Cerebellum (tissue), 4 donors: ENCODE measurements at places on chromosomes 2 and 18. TPM values are rescaled to one million over a fixed set of nuclear protein-coding genes. Genes with fewer than 3 reads are reported as not detected.

DNA sequence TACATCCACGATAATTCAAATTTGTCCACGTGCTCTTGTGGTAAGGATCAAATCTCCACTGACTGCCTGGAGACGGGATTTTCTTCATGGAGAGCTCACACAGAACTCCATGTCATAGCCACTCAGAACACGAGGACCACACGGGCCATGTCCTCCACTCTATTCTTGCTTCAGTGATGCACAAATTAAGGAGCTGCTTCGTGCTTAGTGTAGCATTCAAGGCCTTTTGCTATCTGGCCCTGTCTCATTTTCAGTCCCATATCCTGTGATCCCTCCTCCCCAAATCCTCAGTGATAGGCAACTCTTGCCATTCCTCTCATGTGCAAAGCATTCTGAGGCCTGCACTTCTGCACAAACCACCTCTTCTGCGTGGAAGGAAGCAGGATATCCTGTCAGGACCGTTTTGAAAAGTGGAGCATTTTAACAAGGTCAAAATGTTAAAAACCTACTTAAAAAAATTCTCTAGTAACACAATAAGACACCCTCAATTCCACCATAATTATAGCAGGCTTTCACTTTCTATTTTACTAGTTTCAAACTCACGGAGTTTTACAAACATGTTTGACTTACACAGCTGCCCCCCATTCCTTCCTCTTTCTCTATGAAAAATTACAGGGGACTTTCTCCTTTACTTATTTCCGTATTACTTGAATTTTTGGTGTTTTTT, 35.2 kb downstream of the ST3GAL5 start:
- no peak for DNase-seq

C2orf81 gene
- total RNA-seq: 1.1 TPM

GRCh38 chr18:43277164-43277600, at the start of gene SYT4:
TSS of gene SYT4 (minus strand) at chr18:43277490. CDS start at chr18:43277281, 209 bp downstream.
- peak; percentile 88 for DNase-seq

GAD1 gene
- 154 TPM for total RNA-seq

WIPF1 gene
- total RNA-seq: 10.1 TPM

DNA sequence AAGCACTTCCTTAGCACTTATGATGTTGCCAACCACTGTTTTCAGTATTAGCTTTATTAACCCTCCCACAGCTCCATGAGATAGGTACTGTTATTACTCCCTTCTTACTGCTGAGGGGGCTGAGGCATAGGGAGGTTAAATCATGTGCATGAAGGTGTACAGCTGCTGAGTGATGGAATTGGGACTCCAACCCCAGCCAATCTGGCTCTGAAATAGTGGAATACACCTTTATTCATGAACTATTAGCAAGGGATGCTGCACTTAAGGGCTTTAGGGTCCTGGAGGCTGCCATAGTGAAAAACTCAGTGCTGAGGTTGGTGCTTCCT, 19.2 kb downstream of the SMARCAL1 start:
- DNase-seq: no peak

EVX2 gene
- total RNA-seq: 0.73 TPM

VRK2 gene
- total RNA-seq: 6.3 TPM

GRCh38 chr2:50065835-50066234, 911.5 kb upstream of the FSHR start:
- DNase-seq: no peak

GRCh38 chr2:226687641-226688253, 111.9 kb downstream of the IRS1 start:
- no peak for DNase-seq

GRCh38 chr2:61898810-61899209, 6.7 kb upstream of the COMMD1 start:
- no peak for DNase-seq

DNA sequence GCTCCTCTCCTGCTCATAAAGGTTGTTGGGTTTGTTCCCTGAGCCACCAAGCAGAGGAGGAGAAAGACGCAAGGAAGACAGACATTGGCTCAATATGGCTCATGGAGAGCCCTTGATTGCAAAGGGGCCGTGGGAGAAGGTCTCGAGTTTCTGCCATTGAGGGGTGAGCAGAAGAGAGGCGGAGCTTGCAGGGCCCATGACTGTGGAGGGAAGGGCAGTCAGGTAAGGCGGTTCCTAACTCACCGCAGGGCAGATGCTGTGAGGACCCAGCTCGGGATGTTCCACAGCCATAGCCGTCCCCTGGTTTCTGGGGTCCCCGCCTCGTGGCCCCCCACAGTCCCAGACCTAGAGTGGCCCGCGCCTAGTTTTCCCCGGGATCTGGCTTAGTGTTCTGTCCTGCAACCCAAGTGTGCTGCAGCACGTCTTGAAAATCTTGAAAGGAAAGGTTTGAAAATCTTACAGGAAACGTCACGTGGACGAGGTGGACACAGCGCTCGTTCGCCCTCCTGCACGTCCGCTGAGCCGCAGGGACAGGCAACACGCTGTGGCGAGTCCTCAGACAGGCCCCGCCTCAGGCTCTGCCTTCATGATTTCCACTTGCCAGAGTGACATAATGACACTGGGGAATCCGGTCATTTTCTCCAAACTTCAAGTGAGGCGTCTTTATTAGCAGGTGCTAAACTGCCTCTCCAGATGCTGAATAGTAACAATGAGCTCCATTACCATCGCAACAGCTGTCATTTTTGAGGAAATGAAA, 105.5 kb upstream of the HDAC4 start:
- DNase-seq: no peak

- DNase-seq: no peak
These were observed 3.7 kb upstream of the SIX3 start for GRCh38 chr2:44937688-44938240.
